ENCODE measurements at places on chromosomes 11 and 22.

GRCh38 chr11:35944503-35945136 lies 758 bp downstream of the LDLRAD3 start:
- H3K4me3 ChIP-seq = peak overlapping the region; percentile 61
- no peaks in the 10 kb centered on the region for H3K36me3 ChIP-seq
- H3K27ac ChIP-seq = no peak overlapping the region

- no peaks in the 10 kb centered on the region for H3K4me1 ChIP-seq
- no peaks in the 10 kb centered on the region for H3K27me3 ChIP-seq
- H3K4me3 ChIP-seq = no peak overlapping the region
- DNase-seq = no peak
- no peak overlapping the region for H3K27ac ChIP-seq
Observed at GRCh38 chr22:26548303-26548702, 36.0 kb upstream of the TFIP11 start.

DNA sequence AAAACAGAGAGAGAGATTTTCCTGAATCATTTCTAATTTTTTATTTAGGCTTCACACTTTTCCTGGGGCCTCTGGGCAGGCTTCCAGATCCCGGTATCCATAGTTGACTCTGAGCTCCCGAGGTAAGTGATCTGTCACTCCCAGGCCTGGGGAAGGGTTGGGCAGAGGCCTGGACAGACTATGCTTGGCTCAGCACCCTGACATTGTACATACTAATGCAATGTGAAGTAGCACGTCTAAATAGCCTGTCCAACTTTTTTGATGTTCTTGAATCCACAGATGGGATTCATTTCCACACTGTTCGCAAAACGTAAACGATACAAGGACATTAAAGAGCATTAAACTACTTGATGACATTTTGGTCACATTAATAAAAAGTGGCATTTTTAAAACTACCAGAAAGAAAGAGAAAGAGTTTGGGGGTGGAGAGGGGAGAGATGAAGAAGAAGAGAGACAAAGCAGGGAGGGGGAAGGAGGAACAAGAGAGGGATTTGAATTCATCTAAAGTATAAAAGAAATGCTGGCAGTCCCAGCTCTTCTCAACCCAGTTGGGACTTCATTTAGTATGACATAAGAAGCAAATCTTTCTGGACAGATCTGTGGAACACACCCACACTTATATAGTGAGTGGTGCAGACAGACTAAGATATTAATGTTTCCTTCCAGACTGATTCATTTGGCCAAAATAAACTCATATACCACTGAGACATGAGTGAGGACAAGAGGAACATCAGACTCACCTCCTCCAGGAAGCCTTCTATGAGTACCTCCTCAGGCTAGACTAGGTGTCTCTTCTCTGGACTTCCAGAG lies 514.2 kb downstream of the SOX6 start:
- H3K4me1 ChIP-seq = peaks cover 9% of the 10 kb centered on the region
- peak; percentile 60 for DNase-seq
- no peaks in the 10 kb centered on the region for H3K27me3 ChIP-seq

GRCh38 chr11:92473736-92474135 lies 249.1 kb downstream of the FAT3 start:
- H3K27me3 ChIP-seq = no peaks in the 10 kb centered on the region
- H3K36me3 ChIP-seq = no peaks in the 10 kb centered on the region
- no peak for DNase-seq
- no peak overlapping the region for H3K27ac ChIP-seq

- H3K27me3 ChIP-seq = no peaks in the 10 kb centered on the region
- no peaks in the 10 kb centered on the region for H3K4me1 ChIP-seq
- H3K36me3 ChIP-seq = no peaks in the 10 kb centered on the region
- H3K4me3 ChIP-seq = no peak overlapping the region
Observed at GRCh38 chr11:73019449-73019848, 122.7 kb downstream of the FCHSD2 start.

GRCh38 chr11:11324090-11324489 lies 29.0 kb downstream of the CSNK2A3 start:
- no peak overlapping the region for H3K4me3 ChIP-seq
- no peak overlapping the region for H3K27ac ChIP-seq
- no peaks in the 10 kb centered on the region for H3K4me1 ChIP-seq
- no peak for DNase-seq
- no peaks in the 10 kb centered on the region for H3K27me3 ChIP-seq
- no peaks in the 10 kb centered on the region for H3K36me3 ChIP-seq

- no peak for DNase-seq
- H3K36me3 ChIP-seq = peaks cover 26% of the 10 kb centered on the region
- no peak overlapping the region for H3K4me3 ChIP-seq
- no peaks in the 10 kb centered on the region for H3K4me1 ChIP-seq
Observed at GRCh38 chr22:25380122-25380747, 160.8 kb downstream of the CRYBB2 start.

GRCh38 chr11:47506795-47507562 lies 46.0 kb downstream of the CELF1 start:
- no peak overlapping the region for H3K4me3 ChIP-seq
- peaks cover 4% of the 10 kb centered on the region for H3K36me3 ChIP-seq
- H3K4me1 ChIP-seq = peaks cover 9% of the 10 kb centered on the region
- no peak for DNase-seq
- no peak overlapping the region for H3K27ac ChIP-seq
- H3K27me3 ChIP-seq = no peaks in the 10 kb centered on the region

GRCh38 chr11:35415487-35415886 lies 3.9 kb downstream of the SLC1A2 start:
- no peak overlapping the region for H3K4me3 ChIP-seq
- DNase-seq = no peak
- peaks cover 2% of the 10 kb centered on the region for H3K4me1 ChIP-seq
- no peaks in the 10 kb centered on the region for H3K36me3 ChIP-seq
- no peak overlapping the region for H3K27ac ChIP-seq
- H3K27me3 ChIP-seq = peaks cover 64% of the 10 kb centered on the region

DNA sequence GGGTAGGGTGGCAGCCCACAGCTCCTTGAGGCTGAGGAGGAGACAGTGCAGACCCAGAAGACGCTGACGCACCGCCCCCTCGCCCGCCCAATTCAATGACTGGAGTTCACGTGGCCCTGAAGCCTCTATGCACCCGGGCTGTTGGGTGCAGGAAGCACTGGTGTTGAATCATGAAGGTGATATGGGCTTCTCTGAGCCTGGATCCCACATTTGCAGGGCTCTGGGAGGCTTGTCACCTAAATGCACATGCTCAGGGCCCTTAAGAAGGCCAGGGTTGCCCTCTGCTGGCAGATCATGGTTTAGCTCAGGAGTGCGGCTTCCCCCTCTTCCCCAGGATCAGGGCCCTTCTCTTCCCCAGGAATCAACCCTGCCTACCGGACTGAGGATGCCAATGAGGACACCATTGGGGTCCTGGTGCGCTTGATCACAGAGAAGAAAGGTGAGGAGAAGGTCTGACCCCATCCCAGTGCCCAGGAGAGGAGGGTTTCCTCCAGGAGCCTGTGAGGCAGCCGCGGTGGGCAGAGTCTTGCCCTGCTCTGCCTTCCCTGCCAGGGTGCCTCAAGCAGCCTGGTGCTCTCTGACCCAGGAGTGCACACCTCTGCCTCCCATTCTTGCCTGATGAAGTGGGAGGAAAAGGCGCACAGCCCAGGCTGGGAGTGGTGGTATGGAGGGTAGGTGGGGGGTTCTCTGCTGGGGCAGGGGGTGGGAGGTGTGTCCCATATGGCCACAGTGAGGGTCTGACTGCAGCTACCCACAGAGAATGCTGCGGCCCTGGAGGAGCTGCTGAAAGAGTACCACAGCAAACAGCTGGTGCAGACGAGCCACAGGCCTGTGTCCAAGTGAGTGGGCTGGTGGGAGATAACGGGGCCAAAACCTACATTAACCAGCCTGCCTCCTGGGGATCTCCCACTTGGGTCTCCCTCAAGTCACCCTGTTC lies 17.5 kb downstream of the RELT start:
- H3K27ac ChIP-seq = no peak overlapping the region
- H3K4me1 ChIP-seq = no peaks in the 10 kb centered on the region
- no peaks in the 10 kb centered on the region for H3K36me3 ChIP-seq
- H3K27me3 ChIP-seq = no peaks in the 10 kb centered on the region
- no peak overlapping the region for H3K4me3 ChIP-seq

DNA sequence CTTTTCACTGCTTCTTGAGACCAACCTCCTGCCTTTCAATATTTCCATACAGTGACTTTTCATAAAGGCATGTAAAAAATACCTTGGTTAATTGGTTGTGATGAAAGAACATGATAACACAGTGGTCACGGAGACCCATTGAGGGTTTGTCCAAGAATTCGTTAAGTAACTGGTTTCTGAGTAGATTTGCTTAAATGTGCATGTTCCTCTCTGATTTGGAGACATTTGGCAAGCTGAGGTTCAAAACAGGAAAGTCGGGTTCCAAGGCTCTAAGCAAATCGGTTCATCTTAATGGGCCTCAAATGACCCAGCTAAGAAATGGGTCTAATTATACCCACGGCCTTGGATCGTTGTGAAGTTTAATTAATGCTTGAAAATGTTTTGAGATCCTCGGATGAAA lies 36.9 kb upstream of the CCND1 start:
- no peaks in the 10 kb centered on the region for H3K36me3 ChIP-seq
- no peak for DNase-seq
- H3K27me3 ChIP-seq = no peaks in the 10 kb centered on the region
- H3K4me1 ChIP-seq = peaks cover 9% of the 10 kb centered on the region
- H3K27ac ChIP-seq = no peak overlapping the region
- H3K4me3 ChIP-seq = no peak overlapping the region

DNA sequence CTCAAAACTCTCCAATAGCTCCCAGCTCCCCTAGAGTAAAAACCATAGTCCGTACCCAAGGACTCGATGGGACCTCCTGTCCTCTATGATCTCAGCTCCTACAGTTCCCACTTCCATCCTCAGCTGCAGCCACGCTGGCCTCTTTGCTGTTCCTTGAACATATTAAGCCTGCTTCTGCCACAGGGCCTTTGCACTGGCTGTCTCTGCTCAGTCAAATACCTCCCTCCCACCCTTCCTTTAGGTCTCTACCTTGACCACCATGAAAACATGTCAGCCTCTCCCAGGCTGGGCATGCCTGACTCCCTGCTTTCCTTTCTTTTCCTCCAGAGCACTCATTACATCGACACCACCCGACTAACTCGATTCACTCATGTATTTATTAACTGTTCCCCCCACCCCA lies 24.5 kb downstream of the TMEM184B start:
- H3K4me1 ChIP-seq = peaks cover 7% of the 10 kb centered on the region
- no peak overlapping the region for H3K4me3 ChIP-seq
- H3K36me3 ChIP-seq = peaks cover 52% of the 10 kb centered on the region
- no peak for DNase-seq
- no peak overlapping the region for H3K27ac ChIP-seq

DNA sequence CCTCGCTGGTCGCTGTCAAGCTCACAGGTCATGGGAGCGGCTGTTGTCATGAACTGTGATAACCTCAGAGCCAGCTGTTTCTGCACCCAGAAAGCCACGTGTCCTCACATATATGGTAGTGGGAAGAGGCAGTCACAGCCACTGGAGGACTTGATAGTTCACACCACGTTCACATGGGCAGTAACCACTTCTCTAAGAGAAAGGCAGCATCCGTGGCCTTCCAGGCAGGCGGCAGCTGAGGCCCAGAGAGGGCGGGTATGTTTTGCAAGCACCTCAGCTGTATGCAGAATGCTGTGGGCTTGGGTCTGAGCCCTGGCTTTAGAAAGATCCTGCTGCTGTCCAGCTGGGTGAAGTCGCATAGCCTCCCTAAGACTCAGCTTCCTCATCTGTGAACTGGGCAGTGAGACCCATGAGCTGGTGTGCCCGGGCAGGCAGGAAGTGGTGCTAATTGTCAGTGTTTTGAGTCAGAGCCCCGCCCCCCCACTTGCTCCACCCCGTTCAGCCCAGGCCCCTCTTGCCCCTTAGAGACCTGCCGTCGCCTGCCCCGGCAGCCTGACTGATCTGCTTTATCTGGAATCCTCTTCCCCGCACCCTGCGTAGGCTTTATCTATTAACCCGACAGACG lies 13.3 kb downstream of the TTC38 start:
- no peaks in the 10 kb centered on the region for H3K4me1 ChIP-seq
- peaks cover 90% of the 10 kb centered on the region for H3K36me3 ChIP-seq
- no peak overlapping the region for H3K27ac ChIP-seq
- H3K4me3 ChIP-seq = no peak overlapping the region
- no peak for DNase-seq
- H3K27me3 ChIP-seq = no peaks in the 10 kb centered on the region

GRCh38 chr11:134734141-134734845 lies 322.3 kb upstream of the B3GAT1 start:
- no peaks in the 10 kb centered on the region for H3K27me3 ChIP-seq
- no peaks in the 10 kb centered on the region for H3K36me3 ChIP-seq
- H3K27ac ChIP-seq = no peak overlapping the region
- DNase-seq = no peak

DNA sequence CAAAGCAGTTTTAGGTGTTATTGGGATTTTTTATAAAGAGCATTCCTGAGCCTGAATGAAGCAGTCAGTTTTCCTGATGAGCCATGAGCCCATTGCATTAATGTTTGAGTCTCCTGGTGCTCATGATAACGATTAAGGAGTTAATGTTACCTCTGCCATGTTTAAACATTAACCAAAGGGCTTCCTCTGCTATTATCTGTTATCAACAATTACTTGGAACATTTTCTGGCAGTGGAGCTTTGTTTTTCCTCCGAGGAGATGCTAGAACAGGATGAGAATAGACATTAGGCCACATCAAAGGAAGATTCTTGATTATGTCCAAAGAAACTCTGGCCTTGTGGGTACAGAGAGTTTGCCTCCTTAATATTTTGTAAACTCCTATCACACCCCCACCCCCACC lies 49.9 kb downstream of the ZNRF3 start:
- H3K27ac ChIP-seq = no peak overlapping the region
- H3K36me3 ChIP-seq = no peaks in the 10 kb centered on the region
- H3K27me3 ChIP-seq = no peaks in the 10 kb centered on the region
- H3K4me1 ChIP-seq = peaks cover 52% of the 10 kb centered on the region
- no peak overlapping the region for H3K4me3 ChIP-seq
- DNase-seq = peak; percentile 56

GRCh38 chr11:102467853-102468580 lies 15.5 kb upstream of the TMEM123 start:
- DNase-seq = no peak
- H3K27me3 ChIP-seq = no peaks in the 10 kb centered on the region
- H3K27ac ChIP-seq = peak overlapping the region; percentile 76

GRCh38 chr22:45291061-45291930 lies 6.5 kb downstream of the UPK3A start:
- no peaks in the 10 kb centered on the region for H3K36me3 ChIP-seq
- peak overlapping the region; percentile 19 for H3K27ac ChIP-seq
- H3K4me1 ChIP-seq = peaks cover 37% of the 10 kb centered on the region

- peaks cover 2% of the 10 kb centered on the region for H3K36me3 ChIP-seq
- H3K4me3 ChIP-seq = no peak overlapping the region
- H3K27ac ChIP-seq = no peak overlapping the region
- DNase-seq = no peak
- no peaks in the 10 kb centered on the region for H3K27me3 ChIP-seq
- peaks cover 5% of the 10 kb centered on the region for H3K4me1 ChIP-seq
Observed at GRCh38 chr11:123719452-123719851, 22.0 kb downstream of the ZNF202 start.

GRCh38 chr11:721741-722345 lies 15.8 kb downstream of the EPS8L2 start:
- peaks cover 35% of the 10 kb centered on the region for H3K27me3 ChIP-seq
- no peak for DNase-seq
- no peak overlapping the region for H3K4me3 ChIP-seq
- peaks cover 52% of the 10 kb centered on the region for H3K4me1 ChIP-seq
- H3K27ac ChIP-seq = peak overlapping the region; percentile 19
